ENCODE measurements at places on chromosomes 4 and X. TPM values are rescaled to one million over a fixed set of nuclear protein-coding genes. Genes with fewer than 3 reads are reported as not detected.

DNA sequence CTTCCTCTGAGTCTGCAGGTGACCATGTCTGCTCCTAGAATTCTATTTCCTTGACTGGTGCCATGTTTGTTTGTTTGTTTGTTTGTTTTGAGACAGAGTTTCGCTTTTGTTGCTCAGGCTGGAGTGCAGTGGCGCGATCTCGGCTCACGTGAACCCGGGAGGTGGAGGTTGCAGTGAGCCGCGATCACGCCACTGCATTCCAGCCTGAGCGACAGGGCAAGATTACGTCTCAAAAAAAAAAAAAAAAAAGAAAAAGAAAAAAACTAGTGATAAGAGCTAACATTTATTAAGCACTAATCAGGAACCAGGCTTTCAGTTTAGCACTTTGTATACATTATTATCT lies 7.2 kb downstream of the SAT1 start:
- no peak for DNase-seq

- peak; percentile 66 for DNase-seq
Observed at GRCh38 chr4:4950561-4951290, 68.5 kb downstream of the CYTL1 start.

DNA sequence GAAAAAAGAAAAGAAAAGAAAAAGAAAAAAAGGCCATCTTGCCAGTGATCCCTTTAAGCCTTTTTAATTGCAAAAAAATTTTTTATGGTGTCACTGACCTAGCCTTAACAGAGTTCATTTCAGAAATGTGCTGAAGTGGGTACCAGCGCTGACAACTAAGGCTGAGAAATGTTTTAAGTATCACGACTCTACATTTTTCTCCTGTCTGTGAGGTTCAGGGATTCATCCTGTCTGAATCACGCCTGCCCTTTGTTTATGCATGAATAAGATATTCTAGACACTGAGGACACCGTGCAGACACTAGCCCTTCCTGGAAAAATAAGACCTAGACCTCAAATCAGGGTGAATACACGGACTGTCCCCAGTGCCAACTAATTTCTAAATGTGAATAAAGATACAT lies 154.4 kb upstream of the NOCT start:
- DNase-seq = no peak

The UNC5C gene
- total RNA-seq = 57.3 TPM

The LRAT gene
- 0.88 TPM for total RNA-seq

GRCh38 chr4:86108834-86109233 lies 251.0 kb downstream of the MAPK10 start:
- no peak for DNase-seq

The ZGRF1 gene
- 14.2 TPM for total RNA-seq

The GAGE12J gene
- not detected for total RNA-seq

GRCh38 chrX:110964786-110965185 lies 131.2 kb upstream of the PAK3 start:
- peak; percentile 46 for DNase-seq

DNA sequence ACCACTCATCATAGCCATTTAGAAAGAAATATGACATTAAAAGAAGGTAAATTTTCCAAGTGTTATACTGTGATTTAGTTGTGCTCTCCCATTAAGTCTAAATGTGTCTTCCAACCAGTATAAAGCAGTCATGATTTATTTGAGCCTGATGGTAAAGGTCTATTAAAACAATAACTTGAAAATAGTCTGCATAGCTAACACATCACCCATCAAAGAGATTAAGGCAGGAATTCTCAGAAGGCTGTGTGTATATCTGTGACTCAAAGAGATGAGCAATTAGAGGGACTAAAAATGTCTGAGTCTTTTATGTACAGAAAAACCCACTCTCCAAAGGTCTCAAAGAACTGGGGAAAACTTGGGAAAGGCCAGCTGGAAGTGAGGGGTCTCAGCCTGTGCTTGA lies 70.3 kb upstream of the IQCM start:
- no peak for DNase-seq

- DNase-seq = no peak
Observed at GRCh38 chr4:188411805-188412204, 272.6 kb downstream of the TRIML1 start.

- no peak for DNase-seq
Observed at GRCh38 chr4:110897784-110898183, 274.9 kb upstream of the PITX2 start.

DNA sequence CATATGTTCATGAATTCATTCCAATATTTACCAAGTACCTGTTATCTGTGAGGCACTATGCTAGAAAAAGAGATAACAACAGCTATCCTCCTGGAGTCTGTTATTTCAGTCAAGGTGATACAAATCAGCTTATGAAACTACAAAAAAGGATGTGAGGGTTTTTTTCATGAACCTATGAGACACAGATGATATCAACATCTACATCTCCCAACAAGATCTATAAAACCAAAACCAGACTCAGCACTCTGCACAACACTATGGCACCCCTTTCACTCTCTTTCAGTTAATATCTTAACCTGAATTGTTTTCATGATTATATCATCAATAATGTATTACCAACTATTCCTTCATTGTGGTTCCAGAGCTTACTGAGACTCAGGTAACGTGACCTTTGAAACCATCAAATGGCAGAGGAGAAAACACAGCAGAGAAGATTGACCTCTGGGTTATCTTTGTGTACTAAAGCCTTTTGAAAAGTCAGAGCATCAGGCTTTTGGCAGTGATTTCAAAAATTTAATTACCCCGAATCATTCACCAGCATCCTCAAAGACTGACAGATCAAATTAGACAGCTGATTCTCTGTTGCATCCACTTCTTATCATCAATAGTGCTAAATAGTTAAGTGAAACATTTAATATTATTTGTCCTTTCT lies 244.6 kb upstream of the FTHL17 start:
- no peak for DNase-seq

GRCh38 chrX:114905251-114905650 lies 112.2 kb downstream of the IL13RA2 start:
- DNase-seq = no peak

DNA sequence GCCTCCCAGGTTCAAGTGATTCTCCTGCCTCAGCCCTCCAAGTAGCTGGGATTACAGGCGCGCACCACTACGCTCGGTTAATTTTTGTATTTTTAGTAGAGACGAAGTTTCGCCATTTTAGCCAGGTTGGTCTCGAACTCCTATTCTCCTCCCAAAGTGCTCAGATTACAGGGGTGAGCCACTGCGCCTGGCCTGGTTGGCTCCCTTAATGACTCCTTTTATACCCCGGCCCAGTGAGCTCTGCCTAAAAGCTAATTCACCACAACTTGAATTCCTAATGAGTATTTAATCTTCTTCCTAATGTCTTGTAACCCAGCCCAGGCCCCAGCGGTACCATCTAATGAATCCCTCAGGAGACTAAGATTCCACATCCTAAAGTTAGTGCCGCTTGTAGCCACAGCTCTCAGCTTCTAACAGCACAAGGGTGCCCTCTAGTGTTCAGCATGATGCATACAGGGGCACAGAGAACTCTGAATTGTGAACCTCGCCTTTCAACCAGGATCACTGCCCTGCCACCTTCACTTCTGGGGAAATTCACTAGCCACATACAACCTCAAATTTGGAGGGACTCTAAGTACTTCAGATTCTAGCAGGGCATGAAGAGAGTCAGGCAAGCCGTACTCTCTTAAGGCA lies 89.5 kb downstream of the OR13H1 start:
- peak; percentile 55 for DNase-seq

- no peak for DNase-seq
Observed at GRCh38 chrX:150119323-150119722, 181.0 kb upstream of the EOLA2 start.

DNA sequence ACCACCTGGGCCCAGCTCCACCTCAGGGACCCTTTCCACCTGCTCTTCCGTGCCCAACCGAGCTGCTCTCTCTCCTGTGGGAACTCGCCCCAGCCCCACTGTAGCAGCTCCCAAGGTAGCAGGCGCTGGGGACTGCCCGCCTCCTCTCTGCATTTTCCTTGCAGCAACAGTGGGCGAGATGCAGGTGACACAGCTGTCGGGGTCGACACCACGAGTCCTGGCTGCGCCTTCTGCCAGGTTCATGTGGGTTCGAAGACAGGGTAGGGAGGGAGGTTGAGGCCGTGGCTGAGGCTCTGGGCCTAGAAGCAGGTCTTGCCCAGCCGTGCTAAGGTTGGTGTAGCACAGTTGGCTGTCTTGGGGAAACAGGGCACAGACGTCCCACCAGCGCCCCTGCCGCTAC lies 245.2 kb upstream of the FSTL5 start:
- no peak for DNase-seq

DNA sequence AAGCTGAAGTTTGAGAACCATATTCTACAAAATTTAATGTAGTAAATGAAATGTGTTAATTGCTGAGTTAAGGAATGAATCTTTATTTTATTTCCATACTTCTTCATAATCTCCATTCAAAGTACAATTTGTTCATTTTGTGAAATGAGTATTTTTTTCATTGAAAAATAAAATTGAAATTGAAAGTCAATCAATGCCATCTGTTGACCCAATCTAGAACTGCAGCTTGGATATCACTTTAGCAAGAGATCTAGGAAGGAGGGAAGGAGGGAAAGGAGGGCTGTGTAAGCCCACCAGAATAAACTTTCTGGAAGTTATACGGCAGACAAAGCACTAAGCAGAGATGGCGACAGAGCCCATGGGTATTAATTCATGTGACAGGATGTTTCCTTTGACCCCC lies 128.4 kb downstream of the ZMAT1 start:
- no peak for DNase-seq

The MAGEB1 gene
- total RNA-seq = not detected

DNA sequence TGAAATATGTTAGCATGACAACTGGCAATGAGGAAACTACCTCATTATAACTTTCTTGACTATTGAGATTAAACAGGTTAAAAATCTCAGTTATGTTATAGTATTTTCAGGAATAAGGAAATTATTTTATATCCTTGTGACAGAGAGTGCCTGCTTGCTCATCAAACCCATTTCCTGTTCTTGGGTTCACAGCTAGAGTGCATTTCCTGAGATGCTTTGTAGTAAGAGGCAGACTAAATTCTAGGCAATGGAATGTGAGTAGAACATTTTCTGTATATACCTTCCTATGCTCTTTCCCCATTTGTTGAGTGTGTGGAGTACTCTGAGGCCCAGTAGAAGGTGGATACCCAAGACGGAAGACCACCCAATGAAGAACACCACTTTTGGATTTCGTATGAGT lies 96.9 kb upstream of the CASK start:
- no peak for DNase-seq

The CFI gene
- total RNA-seq = 8.3 TPM

- DNase-seq = no peak
Observed at GRCh38 chr4:41632481-41633073, 94.6 kb downstream of the LIMCH1 start.

DNA sequence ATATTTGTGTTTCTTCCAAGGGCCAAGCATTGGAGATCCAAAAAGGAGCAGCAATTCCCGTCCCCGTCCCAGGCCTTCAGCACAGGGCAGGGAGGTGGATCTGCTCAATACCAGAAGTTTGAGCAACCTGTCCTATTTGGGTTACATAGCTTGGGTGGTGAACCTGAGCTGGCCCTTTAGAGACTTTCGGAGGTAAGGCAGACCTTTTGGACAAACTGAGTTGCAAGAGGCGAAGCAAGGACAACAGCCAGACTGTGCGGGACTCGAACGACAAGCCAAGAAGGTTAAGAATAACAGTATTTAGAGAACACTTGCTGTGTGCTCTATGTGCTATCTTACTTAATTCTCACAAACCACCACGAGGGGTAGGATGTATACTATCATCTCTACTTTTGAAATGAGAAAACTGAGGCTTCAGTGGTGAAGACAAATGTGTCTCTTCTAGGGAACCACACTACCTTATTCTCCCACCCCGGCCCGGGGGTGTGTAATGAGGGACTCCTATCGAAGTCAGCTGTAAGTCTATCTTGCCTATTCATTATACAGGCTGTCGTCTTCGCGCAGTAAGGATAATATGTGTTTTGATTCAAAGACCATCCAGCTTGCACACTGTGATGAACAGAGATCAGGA lies 1.3 kb downstream of the NOP14 start:
- DNase-seq = no peak

The SAGE1 gene
- total RNA-seq = 0.57 TPM

GRCh38 chrX:22202251-22202650 lies 70.5 kb upstream of the CBLL2 start:
- DNase-seq = no peak

DNA sequence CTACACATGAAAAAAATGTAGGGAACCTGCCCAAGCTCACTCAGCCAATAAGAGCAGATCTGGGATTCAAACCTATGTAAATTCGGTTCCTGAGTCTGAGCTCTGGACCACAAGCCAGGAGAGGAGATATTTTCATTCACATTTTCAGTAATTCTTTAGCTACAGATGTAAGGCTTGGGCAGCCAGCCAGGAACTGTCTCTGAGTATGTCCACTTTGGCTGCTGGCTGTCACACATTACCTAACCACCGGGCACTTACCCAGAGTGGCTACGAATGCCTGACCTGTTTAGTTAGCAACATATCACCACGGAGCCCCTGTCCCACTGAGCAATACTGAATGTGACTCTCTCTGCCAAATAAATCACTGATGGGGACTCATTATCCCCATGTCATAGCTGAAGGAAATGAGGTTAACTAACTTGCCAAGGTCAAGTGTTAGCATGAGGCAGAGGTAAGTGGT lies 15.3 kb downstream of the USP46 start:
- DNase-seq = peak; percentile 52

The ESX1 gene
- not detected for total RNA-seq

GRCh38 chr4:172851534-172851933 lies 317.1 kb upstream of the GALNT7 start:
- DNase-seq = no peak

Measured in dorsolateral prefrontal cortex (tissue), 122 donors.